Pulmonary artery endothelial cell (primary cell): ENCODE measurements at places on chromosomes 6 and 20. TPM values are rescaled to one million over a fixed set of nuclear protein-coding genes. Genes with fewer than 3 reads are reported as not detected.

LTB gene
- 1.6 and 2.2 TPM in 2 replicates for total RNA-seq

BMP7 gene
- not detected in 2 replicates for total RNA-seq

KCNK16 gene
- total RNA-seq = not detected in 2 replicates

DBNDD2 gene
- total RNA-seq = 12.6 and 17.3 TPM in 2 replicates
